Effector memory CD4-positive, alpha-beta T cell (primary cell): ENCODE measurements at places on chromosomes 11 and 22.

DNA sequence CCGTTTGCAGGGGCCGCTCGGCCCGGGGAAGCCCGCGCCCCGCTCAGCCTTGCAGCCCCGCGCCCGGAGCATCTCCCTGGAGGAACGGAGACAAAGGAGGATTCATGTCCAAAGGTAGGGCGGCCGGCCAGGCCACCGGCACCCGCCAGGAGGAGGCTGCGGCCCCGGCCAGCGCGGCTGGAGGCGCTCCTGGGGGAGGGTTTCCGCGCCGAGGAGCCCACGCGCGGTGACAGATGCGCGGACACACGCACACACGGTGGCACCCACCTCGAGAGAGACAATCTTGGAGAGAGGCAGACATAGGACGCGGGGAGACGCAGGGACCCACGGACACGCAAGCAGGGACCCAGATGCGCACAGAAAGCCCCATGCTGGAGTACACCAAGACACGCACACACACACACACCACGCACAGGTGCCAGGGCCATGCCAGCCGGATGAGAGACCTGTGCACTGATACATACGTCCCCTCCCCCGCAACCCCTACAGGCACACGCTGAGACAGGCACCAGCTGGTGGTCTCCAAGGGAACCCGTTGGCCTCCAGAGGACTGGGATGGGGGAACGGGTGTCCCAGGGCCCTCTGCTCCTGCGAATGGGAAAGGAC lies 7.8 kb downstream of the SEPTIN3 start:
- no peak for DNase-seq

- no peak for DNase-seq
These were observed 893 bp upstream of the SCN4B start for GRCh38 chr11:118153516-118153915.

GRCh38 chr11:3206156-3206921 lies 12.3 kb downstream of the MRGPRG start:
- no peak for DNase-seq

- no peak for DNase-seq
These were observed 11.2 kb downstream of the NLRP14 start for GRCh38 chr11:7031471-7031871.

DNA sequence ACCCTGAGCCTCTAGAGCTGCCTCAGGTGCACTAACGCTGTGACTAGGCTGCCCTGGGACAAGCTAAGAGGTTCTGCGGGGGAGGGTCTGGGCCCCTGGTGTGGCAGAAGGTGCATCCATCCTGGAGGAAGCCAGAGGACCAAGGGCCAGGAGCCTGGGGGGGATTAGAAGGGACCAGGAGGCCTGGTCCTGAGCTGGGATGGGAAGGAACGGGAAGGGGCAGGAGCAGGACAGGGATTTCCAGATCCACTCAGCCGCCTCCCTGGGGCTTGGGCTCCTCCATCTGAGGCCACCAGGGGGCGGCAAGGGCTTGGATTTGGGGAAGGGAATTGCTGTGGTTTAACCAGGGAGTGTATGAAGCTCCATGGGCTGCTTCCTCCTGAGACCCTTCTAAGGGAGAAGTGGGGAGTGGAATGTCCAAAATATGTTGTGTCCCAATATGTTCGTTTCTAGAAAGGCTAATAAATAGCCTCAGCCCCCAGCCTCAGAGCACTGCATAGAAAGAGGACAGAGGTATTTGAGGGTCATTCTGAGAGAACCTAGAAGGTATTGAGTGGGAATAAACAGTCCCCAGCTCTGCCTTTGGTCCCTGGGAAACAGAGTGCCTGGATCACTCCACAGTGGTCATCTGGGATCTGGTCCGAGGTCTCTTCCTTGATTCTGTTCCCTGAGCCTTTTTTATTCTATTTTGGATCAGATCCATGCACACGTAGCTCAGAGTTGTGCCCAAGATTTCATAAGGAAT lies 17.4 kb upstream of the PRAME start:
- DNase-seq, result no peak

DNA sequence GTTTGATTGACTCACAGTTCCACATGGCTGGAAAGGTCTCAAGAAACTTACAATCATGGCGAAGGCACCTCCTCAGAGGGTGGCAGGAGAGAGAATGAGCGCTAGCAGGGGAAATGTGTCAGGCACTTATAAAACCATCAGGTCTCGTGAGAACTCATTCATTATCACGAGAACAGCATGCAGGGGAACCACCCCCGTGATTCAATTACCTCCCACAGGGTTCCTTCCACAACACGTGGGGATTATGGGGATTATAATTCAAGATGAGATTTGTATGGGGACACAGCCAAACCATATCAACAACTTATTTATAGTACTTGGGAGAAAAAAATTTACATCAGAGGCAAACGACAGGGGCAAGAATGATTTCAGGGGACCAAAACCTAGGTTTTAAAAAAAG lies 3.0 kb downstream of the ME3 start:
- DNase-seq, result no peak

- no peak for DNase-seq
These were observed 56.5 kb upstream of the PRR5 start for GRCh38 chr22:44645531-44645930.

DNA sequence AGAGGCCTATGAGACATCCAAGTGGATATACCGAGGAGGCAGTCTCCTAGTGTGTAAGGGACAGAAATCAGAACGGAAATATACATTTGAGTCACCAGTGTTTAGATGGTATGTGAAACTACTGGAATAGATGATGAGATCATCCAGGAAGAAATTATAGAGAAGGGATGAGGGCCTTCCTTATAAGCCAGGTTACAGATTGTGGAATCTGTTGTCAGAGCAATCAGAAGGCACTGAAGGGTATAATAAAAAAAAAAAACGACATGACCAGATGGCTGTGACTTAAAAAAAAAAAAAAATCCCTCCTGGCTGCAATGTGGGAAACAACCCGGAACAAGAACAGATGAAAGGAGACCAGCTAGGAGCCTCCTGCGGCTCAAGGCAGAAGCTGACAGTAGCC lies 2.7 kb downstream of the MAJIN start:
- DNase-seq, result no peak

DNA sequence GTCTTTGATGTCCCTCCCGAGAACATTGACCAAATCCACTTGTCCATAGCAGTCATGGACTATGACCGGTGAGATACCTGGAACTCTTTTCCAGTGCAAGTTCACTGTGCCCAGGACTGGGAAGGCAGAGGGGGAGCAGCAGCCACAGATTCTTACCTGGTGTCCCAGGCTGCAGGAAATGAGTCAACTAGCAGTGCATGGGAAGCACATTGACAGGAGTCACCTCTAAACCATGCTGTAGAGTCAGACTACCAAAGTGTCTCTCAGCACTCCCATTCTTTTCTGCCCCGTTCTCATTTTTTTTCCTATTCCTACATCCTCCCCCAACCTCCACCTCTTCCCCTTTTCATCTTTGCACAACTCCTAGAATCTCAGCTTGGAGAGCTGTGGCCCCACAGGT lies 67.2 kb upstream of the OLFML1 start:
- no peak for DNase-seq

GRCh38 chr11:45904309-45904915 lies 2.7 kb downstream of the FREY1 start:
- no peak for DNase-seq

- no peak for DNase-seq
These were observed 96.0 kb upstream of the PITPNB start for GRCh38 chr22:28015046-28015425.

- DNase-seq, result no peak
These were observed 18.0 kb upstream of the ARHGAP32 start for GRCh38 chr11:129209891-129210830.

- no peak for DNase-seq
These were observed 6.9 kb downstream of the MCAT start for GRCh38 chr22:43136255-43136654.

DNA sequence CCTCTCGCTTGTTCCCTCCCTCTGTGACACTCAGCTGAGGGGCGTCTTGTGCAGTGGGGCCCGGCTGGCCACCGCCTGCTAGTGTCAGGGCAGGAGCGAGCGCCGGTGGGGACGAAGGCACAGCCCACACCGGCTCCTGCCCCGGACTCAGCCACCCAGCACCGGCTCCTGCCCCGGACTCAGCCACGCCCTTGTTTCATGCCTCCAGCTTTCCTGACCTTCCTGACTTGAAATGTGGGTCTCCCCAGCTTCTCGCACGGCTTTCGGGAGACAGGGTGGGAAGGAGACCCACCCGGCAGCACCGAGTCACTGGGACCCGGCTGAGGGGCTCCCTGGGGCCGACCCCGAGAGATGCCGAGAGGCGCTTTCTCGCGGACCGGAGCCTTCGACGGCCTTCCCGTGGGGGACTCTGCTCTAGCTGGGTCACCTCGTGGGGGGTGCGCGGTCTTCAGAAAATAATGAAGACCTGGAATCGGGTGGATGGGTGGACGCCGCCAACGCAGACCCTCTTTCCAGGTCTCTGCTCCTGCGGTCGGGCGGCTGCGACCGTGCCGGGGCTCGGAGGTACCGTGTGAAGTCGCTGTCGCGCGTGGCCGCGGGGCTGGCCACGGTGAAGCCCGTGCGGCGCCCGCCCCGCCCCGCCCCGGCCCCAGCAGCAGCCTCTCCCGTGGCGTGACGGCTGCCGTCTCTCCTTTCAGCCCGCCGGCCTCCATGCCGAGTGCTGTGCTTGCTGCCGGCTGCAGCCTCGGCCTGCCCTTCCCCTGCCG lies 10.2 kb downstream of the GLB1L2 start:
- DNase-seq, result no peak

GRCh38 chr11:12120031-12121008 lies 9.9 kb downstream of the MICAL2 start:
- DNase-seq, result no peak

- no peak for DNase-seq
These were observed 8.5 kb downstream of the HMBS start for GRCh38 chr11:119092880-119093842.

DNA sequence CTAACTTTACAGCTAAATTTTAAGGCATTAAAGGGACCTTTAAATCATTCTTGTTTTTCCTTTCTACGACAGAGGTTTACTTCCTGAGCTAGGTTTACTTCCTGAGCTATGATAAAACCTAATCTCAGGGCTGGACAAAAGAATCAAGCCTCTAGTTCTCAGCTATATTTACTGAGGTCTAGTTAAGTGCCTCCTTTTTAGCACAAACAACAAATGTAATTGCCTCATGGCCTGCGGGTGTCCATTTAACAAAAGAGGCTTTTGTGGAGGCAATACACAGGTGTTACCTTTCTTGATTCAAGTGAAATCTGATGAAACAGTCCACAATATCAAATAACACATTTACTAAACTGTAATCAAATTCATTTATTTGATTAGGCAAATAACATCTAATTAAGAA lies 67.3 kb downstream of the IMMP1L start:
- no peak for DNase-seq

GRCh38 chr22:22944268-22944985 lies 56.8 kb downstream of the IGLL5 start:
- DNase-seq, result no peak
